ENCODE measurements at places on chromosomes 7 and 10. TPM values are rescaled to one million over a fixed set of nuclear protein-coding genes. Genes with fewer than 3 reads are reported as not detected.

DNA sequence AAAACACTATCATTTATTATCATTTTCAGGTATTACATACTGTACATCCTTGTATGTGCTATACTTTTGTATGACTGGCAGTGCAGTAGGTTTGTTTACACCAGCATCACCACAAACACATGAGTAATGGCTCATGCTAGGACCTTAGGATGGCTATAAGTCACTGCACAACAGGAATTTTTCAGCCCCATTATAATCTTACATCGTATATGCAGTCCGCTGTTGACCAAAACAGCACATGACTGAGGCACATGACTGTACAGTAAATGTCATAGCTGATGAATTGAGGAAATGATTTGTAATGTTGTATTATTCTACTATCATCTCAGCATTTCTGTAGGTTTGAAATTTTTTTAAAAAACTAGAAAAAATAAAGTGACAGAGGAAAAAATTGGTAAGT lies 38.6 kb downstream of the BPGM start:
- no peak overlapping the region for H3K4me3 ChIP-seq
- H3K27me3 ChIP-seq = no peaks in the 10 kb centered on the region
- no peak overlapping the region for H3K27ac ChIP-seq
- H3K4me1 ChIP-seq = no peaks in the 10 kb centered on the region

DNA sequence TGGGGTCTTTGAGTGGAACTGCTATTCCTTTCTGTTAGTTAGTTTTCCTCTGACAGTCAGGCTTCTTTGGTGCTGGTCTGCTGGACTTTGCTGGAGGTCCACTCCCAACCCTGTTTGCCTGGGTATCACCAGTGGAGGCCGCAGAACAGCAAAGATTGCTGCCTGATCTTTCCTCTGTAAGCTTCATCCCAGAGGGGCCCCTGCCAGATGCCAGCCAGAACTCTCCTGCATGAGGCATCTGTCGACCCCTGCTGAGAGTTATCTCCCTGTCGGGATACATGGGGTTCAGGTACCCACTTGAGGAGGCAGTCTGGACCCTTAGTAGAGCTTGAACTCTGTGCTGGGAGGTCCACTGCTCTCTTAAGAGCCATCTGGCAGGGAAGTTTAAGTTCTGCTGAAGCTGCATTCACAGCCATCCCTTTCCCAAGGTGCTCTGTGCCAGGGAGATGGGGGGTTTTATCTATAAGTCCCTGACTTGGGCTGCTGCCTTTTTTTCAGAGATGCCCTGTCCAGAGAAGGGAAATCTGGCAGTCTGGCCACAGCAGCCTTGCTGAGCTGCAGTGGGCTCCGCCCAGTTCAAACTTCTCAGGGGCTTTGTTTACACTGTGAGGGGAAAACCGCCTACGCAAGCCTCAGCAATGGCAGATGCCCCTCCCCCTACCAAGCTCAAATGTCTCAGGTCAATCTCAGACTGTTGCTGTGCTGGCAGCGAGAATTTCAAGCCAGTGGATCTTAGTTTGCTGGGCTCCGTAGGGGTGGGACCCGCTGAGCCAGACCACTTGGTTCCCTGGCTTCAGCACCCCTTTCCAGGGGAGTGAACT lies 89.7 kb upstream of the CDK6 start:
- H3K27me3 ChIP-seq = no peaks in the 10 kb centered on the region
- no peaks in the 10 kb centered on the region for H3K36me3 ChIP-seq
- DNase-seq = no peak
- no peak overlapping the region for H3K27ac ChIP-seq

DNA sequence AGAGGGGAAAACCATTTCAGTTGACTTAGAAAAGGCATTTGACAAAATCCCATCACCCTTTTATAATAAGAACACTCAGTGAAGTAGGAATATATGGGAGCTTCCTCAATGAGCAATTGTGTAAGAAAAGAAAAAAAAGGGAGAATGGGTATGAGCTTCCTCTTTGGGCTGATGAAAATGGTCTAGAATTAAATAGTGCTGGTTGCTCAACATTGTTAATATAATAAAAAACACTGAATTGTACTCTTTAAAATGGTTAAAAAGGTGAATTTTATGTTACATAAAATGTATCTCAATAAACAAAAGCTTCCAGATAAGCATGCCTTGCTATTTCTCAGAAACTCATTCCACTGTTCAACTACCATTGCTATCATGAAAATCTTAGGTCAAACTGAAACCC lies 40.6 kb downstream of the LRRC17 start:
- no peaks in the 10 kb centered on the region for H3K27me3 ChIP-seq
- H3K27ac ChIP-seq = no peak overlapping the region
- H3K36me3 ChIP-seq = no peaks in the 10 kb centered on the region
- no peak for DNase-seq
- H3K4me1 ChIP-seq = no peaks in the 10 kb centered on the region

DNA sequence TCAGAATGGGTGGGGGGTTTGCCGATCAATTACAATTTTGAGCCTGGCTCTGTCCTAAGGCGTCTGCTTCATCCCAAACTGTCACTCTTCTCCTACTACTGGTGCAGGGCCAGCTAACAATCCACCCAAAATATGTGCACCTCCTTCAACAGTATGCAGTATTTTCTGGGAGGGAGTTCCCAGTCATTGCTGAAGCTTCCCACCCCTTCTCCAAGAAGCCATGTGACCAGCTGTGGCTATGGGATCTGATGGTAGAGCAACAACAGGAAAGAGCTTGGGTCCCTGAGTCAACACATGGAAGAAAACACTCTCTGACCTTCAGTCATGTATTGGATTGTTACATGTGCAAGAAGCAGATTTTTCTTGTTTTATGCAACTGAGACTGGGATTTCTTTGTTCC lies 185.7 kb upstream of the GHITM start:
- H3K36me3 ChIP-seq = no peaks in the 10 kb centered on the region
- H3K4me3 ChIP-seq = no peak overlapping the region
- no peak overlapping the region for H3K27ac ChIP-seq

Gene GRID1
- 1.0 TPM for total RNA-seq

Gene SEMA3A
- total RNA-seq = 0.33 TPM

DNA sequence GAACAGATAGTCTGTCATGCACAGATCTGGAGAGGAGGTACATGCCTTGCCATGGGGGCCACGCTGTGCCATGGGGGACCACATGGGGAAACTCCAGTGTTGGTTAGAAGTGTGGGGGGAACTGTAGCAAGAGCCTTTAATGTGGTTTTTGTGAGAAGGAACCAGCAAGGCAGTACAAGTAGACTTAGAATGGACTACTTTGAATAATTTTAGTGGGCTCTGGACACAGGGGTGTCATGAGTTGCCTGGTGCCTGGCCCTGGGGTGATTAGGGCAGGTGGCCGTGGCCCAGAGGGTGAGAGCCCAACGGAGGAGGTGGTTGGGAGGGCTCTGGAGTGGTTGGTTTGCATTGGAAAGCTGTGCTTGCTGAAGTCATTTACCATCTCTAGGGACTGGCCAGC lies 77.2 kb downstream of the CXCL12 start:
- peaks cover 10% of the 10 kb centered on the region for H3K4me1 ChIP-seq
- H3K36me3 ChIP-seq = no peaks in the 10 kb centered on the region
- H3K27me3 ChIP-seq = no peaks in the 10 kb centered on the region

Gene VWA2
- total RNA-seq = 10.5 TPM

DNA sequence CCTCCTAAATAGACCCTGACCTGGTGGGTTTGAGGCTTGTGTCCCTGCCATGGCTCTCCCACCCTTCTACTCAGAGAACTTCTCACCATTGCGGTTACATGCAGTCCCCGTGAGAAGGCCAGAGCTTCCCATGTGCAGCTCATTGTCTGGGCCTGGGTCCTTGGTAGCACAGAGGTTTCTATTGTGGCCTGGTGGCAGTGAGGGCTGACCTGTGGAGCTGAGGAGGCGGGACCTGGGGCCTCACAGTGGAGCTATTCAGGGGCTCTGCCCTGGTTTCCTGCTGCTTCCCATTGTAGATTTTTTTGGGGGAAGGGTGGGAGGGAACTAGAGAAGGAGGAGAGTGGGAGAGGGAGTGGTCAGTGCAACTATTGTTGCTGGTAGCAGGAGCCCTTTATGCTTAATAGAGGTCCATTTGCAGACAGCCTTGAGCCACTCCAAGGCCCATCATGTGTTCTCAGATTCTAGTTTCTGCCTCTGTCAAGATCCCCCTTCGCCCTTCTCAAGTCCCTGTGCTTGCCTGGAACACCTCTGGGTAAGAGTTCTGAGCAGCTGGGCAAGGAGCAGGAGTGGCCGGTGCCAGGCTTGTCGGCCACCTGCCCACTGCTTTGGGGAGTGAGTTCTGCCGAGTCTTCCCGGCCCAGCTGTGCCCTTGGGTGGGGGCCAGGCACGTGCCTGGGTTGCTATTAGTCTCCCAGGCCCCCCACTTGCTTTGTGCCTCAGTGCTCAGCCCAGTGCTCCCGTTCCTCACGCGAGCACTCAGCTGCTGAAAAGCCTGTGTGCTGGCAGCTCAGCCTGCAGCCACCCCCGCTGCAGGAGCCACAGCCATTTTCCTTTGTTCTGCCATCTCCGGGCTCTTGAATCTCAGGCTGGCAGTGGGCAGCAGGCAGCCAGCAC lies 10.7 kb downstream of the TSPAN14 start:
- peaks cover 99% of the 10 kb centered on the region for H3K4me1 ChIP-seq
- no peaks in the 10 kb centered on the region for H3K36me3 ChIP-seq
- no peaks in the 10 kb centered on the region for H3K27me3 ChIP-seq
- peak overlapping the region; percentile 76 for H3K27ac ChIP-seq
- peak; percentile 68 for DNase-seq
